ENCODE measurements at places on chromosomes 5 and 9. TPM values are rescaled to one million over a fixed set of nuclear protein-coding genes. Genes with fewer than 3 reads are reported as not detected.

The FGF18 gene
- total RNA-seq, result not detected

The ALDH1A1 gene
- total RNA-seq, result 155 TPM

The NKD2 gene
- total RNA-seq, result 3.3 TPM

The FANCC gene
- 14.6 TPM for total RNA-seq

Data from NCI-H460 (cell line).